ENCODE measurements at places on chromosomes 11 and 22.
A peak's percentile ranks its signal among the peaks of the same experiment; 100 is the strongest.

DNA sequence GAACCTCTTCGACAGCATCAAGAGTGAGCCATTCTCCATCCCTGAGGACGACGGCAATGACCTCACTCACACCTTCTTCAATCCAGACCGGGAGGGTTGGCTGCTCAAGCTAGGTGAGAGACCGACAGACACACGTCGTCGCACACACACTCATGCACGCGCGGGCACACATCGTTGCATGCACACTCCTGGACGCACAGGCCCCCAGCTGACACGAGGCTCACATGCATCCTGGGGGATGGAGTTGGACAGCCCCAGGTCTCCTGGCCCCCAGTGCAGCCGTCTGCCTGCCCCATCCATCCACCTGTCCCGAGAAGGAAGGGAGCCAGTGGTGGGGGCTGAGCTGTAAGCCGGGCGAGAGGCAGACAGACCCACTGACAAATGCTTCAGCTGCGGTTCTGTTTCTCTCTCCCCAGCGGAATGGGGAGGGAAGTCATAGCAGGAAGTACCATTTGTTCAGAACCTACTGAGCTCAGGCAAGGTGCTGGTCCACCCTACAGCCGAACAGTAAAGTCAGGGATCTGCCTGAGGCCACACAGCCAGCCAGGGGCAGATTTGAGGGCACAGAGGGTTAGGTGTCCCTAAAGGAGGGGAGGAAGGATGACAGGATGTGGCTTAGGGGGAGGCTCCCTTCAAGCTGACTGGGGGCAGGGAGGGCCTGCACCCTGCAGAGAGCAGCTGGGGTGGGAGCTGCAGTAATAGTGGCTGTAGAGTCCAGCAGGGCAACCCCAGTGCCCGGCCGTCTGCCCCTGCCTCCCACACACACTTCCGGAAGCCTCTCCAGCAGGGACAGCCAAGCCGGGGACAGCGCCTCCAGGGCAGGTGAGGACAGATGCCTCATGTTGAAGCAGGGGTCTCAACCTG lies 27.1 kb downstream of the CYTH4 start:
- DNase-seq, result no peak

- no peak for DNase-seq
These were observed 34.3 kb downstream of the PRR5L start for GRCh38 chr11:36330411-36330810.

- DNase-seq, result no peak
These were observed 25.5 kb downstream of the MYEOV start for GRCh38 chr11:69319255-69320106.

DNA sequence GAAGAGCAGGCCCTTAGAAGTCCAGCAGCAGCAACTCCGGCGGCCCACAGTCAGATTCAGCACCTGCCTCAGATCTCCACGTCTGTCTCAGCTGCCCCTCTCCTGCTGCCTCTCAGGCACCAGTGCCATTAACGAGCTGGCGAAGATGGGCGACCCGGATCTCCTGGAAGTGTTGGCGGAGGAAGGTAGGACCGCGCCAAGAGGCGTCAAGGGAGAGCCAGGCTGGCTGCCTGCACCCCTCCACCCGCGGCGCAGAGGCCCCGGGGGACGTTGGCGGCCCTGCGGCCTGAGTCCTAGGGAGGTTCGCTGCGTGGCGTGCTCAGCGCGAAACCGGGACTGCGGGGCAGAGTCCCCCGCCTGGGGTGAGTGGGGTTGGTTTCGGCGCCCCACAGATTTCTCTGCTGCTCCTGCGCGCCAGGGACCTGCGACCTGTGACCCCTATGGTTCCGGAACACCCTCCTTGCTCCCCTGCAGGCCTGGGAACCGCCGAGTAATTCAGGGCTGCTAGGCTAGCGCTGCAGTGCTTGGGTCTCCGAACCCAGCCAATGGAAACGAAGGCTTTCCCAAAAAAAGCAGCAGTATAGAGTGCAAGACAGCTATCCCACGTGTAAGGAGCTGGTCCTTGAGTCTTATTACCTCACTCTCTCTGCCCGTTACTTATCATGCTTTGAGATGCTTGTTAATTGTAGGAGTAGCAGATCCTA lies 615 bp downstream of the ANO5 start:
- peak; percentile 71 for DNase-seq

GRCh38 chr22:19579880-19580279 lies 55.7 kb upstream of the CLDN5 start:
- DNase-seq, result no peak

- DNase-seq, result no peak
These were observed 230.1 kb upstream of the DDI1 start for GRCh38 chr11:103806130-103806895.

- no peak for DNase-seq
These were observed 130.6 kb upstream of the MTNR1B start for GRCh38 chr11:92838759-92839310.

DNA sequence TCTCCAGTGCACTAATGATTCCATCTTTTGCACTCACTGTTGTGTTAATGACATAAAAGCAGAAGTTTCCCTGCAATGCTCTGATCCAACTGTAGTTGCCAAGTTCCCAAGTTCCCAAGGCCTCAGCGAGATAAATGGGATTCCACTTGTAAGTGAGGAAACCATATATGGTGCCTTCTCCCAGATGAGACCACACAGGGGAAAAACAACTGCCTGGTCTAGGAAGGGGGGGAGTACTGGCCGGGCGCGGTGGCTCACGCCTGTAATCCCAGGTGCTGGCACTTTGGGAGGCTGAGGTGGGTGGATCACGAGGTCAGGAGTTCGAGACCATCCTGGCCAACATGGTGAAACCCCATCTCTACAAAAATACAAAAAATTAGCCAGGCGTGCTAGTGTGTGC lies 23.3 kb upstream of the RELA start:
- no peak for DNase-seq

GRCh38 chr11:7020183-7020917 lies at the start of the genes NLRP14 and ZNF214:
Gene NLRP14, plus strand, starts transcription at chr11:7020479. Its CDS starts 18,108 bp downstream, at chr11:7038587.
Gene ZNF214, minus strand, starts transcription at chr11:7020346. Its CDS starts 17,511 bp downstream, at chr11:7002835.
- peak; percentile 97 for DNase-seq

GRCh38 chr11:131637469-131638175 lies 267.2 kb downstream of the NTM start:
- DNase-seq, result no peak

DNA sequence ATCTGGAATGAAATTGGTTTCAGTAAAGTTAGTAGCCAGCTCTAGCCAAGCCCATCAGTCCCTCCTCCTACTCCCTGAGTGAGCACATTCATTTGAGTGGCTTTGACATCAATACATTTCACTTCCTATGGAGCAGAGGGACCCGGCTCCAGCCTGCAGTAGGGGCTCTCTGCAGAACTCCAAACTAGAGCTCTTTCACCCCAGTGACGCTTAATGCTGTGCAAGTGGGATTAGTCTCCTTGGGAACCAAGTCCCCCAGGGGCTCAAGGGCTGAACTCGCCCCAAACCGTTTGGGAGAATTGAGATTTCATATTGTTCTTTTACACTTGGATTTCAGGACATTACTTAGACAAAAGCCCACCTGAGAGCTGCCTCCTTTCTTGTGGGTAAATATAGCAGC lies 4.4 kb upstream of the FAM181B start:
- DNase-seq, result no peak

DNA sequence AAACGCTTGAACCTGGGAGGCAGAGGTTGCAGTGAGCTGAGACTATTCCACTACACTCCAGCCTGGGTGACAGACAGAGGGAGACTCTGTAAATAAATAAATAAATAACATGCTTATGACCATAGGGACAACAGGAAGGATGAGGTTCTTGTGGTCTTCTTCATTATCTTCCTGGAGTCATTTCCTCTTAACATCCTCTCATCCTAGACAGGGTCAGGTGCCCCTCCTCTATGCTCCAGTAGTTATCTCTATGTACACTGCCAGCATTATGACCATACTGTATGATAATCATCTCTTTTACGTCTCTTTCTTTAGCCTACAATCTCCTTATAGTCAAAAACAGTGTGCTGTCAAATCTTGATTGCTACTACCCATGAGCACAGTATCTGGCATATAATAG lies 17.7 kb downstream of the RAB30 start:
- DNase-seq, result no peak

DNA sequence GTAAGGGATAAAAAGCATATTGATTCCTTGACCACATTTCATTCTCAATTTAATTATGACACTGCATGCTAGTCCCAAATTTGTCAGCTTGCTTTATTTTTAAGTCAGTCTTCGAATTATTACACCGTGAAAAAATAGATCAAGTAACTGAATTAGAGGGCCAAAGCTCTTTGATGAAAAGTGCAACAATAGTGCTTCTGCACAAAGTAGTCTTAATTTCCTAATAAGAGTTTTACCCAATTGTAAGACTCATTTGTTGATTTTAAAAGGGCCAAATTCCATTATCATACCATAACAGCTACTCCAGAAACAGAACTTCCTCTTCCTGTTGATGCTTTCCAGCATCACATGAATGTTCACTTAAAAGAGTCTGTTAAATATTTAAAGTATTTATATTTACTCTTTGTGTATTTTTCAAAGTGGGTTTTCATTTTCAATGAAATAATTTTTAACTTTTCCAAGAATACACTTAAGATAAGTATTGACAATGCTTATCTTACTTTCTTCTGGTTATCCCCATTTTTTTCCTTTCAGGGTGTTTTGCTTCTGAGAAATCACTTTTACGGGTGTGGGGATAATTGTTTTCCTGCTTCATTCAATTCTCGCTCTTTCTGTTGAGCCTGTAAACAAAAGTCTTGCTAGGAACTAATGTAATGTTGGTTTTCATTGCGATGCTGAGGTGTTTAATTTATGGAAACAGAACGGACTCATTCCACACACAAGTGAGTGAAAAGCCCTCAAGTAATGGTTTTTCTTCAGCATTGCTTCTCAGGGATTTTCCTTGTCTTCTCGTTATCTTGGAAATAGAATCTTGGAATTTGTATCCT lies 2.1 kb downstream of the ARHGEF12 start:
- DNase-seq, result no peak
